ENCODE measurements at places on chromosomes 16 and 17.
A peak's percentile ranks its signal among the peaks of the same experiment; 100 is the strongest.

DNA sequence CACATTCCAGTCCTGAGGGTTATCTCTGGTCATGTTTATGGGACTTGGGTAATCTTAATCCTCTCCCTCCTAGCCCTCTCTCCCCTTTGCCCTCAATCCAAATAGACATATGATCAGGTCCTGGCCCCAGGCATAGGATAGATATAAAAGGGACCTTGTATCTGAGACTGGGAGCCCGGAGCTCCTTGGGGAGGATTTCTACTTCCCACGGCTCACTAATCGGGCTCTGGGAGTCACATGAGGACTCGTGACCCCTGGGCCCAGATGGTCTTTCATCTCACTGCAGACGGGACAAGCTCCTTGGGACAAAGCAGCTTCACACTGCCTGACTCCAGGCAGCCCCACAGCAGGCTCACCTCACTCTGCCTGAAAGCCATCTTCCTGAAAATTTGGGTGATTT lies 57.8 kb upstream of the LYRM9 start:
- DNase-seq: no peak

DNA sequence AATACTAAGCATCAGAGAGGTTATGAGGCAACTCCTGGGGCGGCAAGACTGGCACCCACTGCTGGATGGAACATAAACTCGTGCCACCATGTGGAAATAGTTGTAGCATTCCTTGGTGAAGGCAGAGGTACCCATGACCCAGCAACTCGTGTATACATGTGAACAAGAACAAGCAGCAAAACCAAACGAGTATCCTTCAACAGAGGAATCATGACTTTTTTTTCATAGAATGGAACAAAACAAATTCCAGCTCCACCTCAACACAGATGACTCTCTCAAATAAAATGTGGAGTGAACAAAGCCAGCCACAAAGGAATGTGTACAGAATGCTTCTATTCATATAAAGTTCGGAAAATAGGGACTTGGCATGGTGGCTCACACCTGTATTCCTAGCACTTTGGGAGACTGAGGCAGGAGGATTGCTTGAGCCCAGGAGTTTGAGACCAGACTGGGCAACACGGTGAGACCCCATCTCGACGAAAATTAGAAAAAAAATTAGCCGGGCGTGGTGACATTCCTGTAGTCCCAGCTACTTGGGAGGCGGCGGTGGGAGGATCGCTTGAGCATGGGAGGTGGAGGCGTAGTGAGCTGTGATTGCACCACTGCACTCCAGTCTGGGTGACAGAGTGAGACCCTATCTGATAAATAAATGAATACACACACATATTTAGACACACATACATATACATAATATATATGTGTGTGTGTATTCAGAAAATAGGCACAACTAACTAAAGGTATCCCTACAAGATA lies 35.3 kb downstream of the B9D1 start:
- no peak for DNase-seq

- DNase-seq: no peak
These were observed 2.8 kb downstream of the ACE start for GRCh38 chr17:63479495-63480184.

- no peak for DNase-seq
These were observed 7.5 kb downstream of the CD7 start for GRCh38 chr17:82309656-82310570.

DNA sequence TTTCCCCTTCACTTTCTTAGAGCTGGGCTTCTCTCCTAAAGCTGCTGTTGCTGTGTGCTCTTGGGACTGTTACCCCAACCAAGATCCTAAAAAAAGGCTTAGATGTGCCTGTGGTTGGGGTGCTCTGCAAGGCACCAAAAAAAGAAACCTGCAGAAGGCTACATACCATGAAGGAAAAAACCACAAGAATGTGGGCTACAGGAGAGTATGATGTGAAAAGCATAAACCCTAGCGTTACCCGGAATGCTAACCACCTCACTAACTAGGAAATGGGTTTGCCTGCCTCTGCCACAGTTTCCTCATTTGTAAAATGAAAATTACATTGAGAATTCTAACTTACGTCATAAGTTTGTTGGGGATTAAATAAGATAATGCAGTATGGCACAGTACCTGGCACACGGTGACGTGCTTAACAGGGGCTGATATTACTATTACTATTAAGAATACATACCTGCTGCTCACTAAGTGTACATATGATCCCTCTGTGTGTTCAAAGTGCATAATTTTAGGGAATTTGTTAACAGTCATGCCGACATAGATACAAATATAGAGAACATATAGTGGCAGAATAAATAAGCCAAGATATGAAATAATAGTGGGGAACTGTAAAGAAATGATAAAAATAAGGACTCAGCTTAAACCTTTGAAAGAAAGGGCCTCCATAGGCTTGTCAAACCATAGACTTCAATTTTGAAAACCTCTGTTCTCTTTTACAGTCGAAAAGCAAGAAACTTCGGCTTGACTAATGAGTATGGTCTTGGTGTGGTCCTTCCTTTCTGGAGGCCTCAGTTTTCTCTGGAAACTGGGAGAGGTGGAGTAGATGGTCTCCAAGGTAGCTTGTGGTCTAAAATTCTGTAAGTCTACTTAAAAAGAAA lies 177.8 kb upstream of the TBX2 start:
- DNase-seq: no peak

GRCh38 chr16:9428355-9429005 lies 337.0 kb downstream of the HAPSTR1 start:
- no peak for DNase-seq

GRCh38 chr16:1655909-1656807 lies 21.9 kb upstream of the JPT2 start:
- no peak for DNase-seq

GRCh38 chr16:3089717-3090592 lies 9.1 kb downstream of the ZSCAN10 start:
- DNase-seq: peak; percentile 39

- DNase-seq: no peak
These were observed 22.5 kb downstream of the CCR7 start for GRCh38 chr17:40542558-40543411.

DNA sequence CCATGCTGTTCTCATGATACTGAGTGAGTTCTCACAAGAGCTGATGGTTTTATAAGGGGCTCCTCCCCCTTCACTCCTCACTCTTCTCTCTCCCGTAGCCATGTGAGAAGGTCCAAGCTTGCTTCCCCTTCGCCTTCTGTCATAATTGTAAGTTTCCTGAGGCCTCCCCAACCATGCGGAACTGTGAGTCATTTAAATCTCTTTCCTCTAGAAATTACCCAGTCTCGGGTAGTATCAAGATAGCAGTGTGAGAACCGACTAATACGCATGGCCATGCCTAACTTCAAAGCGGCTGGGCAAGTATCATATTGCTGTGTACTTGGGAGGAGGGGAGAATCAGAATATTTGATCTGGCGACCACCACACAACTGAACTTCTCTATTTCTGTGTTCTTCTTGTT lies 88.3 kb downstream of the PRKCB start:
- no peak for DNase-seq

- DNase-seq: no peak
These were observed 84.4 kb upstream of the NKD1 start for GRCh38 chr16:50463581-50464324.

DNA sequence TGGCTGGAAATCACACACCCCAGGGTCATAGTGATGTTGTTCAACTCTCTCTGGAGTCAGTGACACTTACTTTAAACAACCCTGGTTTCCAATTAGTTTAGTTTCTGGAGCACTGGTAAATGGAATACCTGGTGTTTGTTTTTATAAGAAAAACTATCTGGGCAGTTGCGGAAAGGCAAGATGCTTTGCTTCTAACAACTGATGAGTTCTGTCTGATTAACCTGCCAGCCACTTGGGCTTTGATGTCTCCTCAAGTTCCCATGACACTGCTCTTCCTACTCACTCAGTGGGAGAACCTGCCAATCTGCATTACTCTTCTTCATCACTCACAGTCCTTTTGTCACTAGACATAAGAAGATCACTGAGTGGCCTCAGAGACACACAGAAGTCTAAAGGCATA lies 78.7 kb upstream of the MTMR4 start:
- DNase-seq: no peak

GRCh38 chr17:74471341-74471740 lies 4.9 kb downstream of the CD300A start:
- no peak for DNase-seq

GRCh38 chr16:2948807-2949704 lies 15.0 kb upstream of the KREMEN2 start:
- no peak for DNase-seq

DNA sequence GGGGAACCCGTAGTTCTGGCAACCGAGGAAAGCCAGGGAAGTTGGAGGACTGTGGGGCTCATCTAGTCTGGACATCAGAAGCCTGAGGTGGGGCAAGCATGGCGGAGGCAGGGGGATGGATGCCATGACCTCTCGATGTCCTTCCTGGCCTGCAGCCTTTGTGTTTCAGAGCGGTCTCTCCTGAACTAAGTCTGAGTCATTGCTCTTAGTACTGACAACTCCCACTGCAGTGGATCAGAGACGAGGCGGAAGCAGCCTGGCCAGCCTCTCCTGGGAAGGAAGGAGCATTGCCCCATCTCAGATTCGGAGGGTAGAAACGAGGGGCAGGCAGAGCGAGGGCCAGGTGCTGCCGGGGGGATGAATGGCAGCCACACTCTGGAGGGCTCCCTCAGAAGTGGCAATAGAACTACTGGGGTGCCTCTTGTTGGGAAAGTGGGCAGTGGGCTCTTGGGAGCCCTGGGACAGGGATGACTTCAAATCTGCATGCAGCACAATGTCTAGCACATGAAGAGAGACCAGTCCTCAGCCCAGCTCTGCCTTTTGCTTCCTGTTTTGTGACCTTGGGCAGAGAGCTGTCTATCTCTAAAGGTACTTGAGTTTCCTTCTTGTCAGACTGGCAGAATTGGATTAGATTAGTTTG lies 3.6 kb upstream of the STAC2 start:
- DNase-seq: no peak

Data from NCI-H1417 treated with DMSO at 0.1 percent for 48 hours (cell line).